NCI-H1417 (cell line): ENCODE measurements at places on chromosomes 7 and 10.
A peak's percentile ranks its signal among the peaks of the same experiment; 100 is the strongest.

GRCh38 chr7:105779856-105780780 lies 96.3 kb downstream of the ATXN7L1 start:
- DNase-seq = peak; percentile 70

DNA sequence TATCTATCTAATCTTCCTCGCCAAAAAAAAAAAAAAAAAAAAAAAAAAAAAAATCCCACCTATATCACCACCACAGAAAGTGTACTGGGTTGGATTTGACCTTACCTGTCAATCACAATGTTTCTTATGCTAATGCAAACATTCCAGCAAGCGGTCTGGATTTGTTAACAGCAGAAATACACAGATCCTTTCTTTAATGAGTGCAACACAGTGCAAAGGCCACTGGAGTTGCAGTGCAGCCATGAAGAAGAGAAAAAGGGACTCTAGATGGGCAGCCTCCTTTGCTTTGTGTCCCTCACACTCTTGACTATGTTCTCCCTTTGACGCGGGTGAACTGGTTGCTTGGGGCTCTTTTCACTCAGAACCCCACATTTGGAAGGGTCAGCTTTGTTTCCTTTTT lies 127.3 kb upstream of the PRKCQ start:
- no peak for DNase-seq

DNA sequence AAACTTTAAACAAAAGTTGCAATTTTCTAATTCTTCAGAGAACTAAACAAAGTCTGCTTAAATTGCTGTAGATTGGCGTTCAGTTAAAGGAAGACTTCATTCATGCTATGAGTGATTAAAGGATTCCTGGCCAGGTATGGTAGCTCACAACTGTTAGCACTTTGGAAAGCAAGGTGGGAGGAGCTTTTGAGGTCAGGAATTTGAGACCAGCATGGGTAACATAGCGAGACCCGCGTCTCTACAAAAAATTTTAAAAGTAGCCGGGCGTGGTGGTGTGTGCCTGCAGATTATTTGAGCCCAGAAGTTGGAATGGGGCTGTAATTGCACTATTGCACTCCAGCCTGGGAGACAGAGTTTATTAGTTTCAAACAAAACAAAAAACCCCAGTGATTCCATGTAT lies 13.5 kb upstream of the SCRN1 start:
- DNase-seq = no peak

DNA sequence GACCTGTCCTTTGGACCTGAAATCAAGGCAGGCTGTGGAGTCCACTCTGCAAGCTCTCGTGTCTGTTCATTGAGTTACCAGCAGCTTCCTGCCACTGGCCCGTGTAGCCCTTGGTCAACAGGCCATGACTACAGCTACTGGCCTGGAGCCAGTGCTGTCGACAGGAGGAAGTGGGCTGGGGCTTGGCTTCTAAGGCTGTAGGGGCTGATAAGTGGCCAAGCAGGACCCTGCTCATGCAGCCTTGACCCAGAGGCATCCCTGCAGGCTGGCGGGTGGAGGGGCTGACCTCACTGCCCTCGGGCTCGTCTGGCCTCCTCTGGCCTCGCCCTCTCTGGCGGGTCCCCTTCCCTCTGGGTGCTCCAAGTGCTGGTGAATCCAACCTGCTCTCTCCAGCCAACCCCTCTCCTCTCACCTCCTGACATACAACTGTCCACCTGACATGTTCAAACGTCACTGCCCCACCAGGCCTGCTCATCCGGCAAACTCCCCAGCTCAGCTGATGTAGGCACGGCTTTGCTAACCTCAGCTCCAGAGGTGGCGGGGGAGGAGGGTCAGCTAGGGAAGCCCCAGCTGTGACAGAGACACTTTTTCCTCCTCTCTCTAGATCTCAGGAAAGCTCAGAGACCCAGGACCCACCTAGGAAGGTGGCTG lies 188.6 kb upstream of the LYZL2 start:
- DNase-seq = no peak

- DNase-seq = no peak
Observed at GRCh38 chr10:51716981-51717380, 17.6 kb upstream of the CSTF2T start.

DNA sequence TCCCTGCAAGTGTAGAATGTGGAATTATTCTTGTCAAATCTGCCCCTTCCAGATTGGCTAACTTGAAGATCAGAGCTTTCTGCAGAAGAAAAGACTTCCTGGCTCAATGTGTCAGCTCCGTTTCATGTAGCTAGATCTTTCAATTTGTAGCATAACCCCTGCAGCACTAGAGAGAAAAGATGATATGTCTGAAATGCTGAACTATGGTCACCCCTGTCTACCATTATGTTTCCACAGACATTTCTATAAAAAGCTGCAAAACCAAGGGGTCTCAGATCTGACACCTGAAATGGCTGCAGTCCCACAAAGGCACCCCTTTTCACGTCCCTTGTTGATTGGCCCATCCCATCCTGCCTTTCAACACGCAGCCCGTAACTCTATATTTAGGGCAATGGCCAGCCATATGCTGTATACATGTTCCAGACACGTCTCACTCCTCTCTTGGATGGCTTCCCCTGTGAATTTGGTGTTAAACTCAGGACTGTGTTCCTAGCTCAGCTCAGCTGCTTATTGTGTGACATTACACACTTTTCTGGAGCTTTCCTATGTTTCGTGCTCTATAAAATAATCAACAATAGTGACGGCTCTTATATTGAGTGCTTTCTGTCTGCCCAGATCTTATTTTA lies 648.6 kb upstream of the CELF2 start:
- no peak for DNase-seq

DNA sequence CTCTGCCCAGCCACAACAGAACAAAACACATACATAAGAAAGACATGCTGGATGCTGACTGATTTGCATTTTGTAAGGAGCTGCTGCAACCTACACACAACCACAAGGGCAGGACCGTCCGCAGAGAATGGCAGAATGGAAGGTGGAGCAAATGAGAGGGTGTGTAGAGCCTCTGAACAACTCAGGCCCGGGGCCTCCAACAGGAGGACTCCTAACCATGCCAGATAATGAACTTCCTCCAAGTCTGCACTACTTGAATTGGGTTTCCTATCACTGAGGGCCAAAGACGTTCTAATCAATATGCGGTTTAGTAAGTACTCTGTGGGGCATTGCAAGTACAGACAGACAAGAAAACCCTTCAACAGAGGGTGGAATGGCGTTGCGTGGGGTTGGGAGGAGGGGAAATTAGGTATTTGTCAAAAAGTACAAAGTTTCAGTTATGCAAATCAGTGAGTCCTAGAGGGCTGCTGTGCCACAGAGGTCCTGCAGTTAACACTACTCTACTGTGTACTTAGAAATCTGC lies 14.6 kb downstream of the VOPP1 start:
- DNase-seq = no peak

- no peak for DNase-seq
Observed at GRCh38 chr7:25375805-25376600, 147.7 kb upstream of the NPVF start.

DNA sequence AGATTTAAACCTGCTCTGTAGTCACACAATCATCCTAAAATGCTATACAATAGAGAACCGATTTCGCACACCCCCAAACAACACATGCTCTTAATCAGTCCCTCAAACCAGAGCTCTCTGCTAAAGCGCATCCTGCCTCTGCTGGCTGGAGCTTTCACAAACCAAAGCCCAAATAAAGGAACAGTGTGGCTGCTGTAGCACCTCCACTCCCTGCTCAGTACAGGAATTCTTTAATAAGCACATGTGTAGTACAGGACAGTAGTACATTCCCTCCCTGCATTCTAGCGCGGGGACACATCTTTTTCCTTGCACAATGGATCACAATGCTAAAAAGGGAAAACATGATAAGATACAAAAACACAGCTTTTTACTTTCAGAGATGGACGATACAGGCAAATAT lies 684.6 kb downstream of the MAGI2 start:
- DNase-seq = no peak

GRCh38 chr10:86295351-86295750 lies 71.2 kb downstream of the GRID1 start:
- DNase-seq = no peak

- no peak for DNase-seq
Observed at GRCh38 chr7:114925434-114925833, 3.5 kb downstream of the MDFIC start.

DNA sequence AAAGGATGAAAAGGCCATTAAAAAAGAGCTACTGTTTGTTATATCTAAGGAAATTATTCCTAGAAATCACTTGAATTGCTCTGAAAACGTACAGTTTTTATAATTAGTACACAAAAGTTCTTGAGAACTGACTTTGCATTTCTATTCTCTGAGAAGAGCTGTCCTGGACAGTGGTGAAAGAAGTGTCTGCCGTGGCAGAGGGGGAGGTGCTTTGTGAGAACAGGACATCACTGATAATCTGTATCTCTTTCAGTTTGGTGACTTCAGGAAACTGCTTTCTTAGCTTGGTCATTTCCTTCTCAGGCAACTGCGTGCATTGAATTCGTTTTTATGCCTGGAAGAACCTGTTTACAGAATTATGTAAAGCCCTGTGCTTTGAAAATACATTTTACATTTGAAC lies 52.1 kb downstream of the POLL start:
- DNase-seq = no peak

- no peak for DNase-seq
Observed at GRCh38 chr10:83075016-83075814, 1064.1 kb upstream of the GHITM start.

GRCh38 chr7:101954499-101954898 lies 137.1 kb downstream of the CUX1 start:
- no peak for DNase-seq

DNA sequence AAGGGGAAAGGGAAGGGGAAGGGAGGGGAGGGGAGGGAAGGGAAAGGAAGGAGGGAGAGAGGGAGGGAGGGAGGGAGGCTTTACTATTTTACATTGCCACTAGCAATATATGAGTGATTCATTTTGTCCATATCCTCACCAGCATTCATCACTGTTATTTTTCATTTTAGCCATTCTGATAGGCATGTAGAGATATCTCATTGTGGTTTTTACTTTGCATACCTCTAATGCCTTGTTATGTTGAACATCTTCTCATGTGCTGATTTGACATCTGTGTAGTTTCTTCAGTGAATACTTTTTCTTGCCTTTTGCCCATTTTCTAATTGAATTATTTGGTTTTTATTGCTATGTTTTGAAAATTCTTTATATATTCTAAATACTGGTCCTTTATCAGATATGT lies 52.7 kb downstream of the GCC1 start:
- no peak for DNase-seq

- no peak for DNase-seq
Observed at GRCh38 chr10:17836942-17837341, 27.8 kb downstream of the MRC1 start.

- no peak for DNase-seq
Observed at GRCh38 chr7:1842321-1843221, 172.5 kb downstream of the ELFN1 start.
